ENCODE measurements at places on chromosomes 11 and 22.

DNA sequence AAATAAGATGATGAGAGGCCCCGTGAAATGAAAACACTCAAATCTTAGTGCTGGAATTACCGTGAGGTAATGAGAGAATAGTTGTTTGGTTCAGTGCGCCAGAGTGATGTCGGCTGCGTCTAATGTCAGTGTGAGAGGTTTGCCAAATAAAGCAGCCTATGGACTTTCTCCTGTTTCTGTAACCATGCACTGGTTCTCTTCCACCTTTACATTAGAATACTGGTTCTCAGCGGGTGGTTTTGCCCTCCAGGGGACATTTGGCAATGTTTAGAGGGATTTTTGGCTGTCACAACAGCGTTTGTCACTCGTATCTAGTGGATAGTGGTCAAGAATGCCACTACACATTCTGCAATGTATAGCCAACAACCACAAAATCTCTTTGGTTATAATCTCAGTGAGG lies 1.1 kb downstream of the OOSP4B start:
- DNase-seq, result no peak

DNA sequence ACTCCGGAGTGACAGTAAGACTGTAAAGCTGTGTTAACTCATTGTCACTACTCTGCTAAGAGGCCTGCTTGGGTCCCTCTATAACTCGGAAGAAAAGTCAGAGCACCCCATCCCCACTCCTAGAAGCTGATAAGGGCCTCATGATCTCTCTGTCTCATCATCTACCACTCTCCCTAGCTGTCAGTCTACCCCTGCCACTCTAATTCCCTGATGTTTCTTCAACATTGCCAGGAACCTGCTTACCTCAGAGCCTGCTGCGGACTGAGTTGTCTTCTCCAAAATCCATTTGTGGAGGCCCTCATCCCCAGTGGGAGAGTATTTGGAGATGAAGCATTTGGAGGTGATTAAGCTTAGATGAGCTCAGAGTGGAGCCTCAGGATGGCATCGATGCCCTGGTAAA lies 1092.2 kb downstream of the TBC1D22A start:
- no peak for DNase-seq

DNA sequence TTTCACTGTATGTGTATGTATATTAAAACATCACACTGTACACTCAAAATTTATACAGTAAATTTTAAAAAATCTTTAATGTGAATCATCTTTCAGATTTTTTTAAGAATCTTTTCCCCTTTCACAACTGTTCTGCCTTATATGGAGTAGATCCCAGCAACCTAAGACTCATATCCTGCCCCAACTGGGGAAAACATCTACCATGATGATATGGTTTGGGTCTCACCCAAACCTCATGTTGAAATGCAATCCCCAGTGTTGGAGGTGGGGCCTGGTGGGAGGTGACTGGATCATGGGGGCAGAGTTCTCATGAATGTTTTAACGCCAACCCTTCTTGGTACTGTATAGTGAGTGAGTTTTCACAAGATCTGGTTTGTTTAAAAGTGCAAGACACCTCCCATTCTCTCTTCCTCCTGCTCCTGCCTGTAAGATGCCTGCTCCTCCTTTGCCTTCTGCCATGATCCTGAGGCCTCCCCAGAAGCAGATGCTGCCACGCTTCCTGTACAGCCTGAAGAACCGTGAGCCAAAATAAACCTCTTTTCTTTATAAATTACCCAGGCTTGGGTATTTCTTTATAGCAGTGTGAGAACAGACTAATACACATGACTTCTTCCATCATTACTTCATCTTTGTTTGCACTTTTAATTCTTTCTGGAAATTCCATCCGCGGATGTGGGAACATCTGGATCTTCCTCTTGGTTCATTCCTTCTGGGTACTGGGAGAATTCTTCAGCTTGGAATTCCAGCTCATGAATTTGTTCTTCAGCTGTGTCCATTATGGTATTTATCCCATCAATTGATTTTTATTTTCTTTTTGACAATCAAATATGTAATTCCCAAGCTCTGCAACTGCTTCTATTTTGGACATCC lies 36.9 kb downstream of the LINC01488 start:
- no peak for DNase-seq

DNA sequence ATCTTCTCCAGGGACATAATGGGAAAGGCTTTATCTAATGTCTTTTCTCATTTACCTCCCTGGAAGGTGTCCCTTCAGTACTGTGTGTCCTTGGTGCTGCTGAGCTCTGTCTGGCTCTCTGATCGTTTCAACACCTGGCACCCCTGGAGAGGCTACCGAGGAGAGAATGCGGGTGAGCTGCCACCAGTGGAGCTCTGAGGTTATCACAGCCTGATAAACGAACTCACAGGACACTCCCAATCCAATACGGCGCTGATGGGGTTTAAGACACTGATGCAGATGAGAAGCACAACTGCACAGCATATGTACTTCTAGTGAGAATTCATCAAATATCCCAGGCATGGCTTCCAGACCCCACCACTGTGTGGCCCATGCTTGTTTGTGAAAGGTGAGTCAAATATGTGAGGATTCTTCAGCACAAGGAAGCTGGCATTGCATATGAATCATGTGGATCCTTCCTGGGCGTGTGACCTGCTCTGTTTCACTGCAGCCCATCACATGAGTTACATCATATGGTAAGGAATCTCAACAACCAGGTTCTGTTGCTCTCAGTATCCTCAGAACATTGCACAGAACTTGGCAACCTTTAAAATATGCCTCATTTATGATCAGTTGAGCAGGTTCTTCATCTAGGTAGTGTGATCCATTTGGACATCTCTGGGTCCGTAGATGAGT lies 34.8 kb upstream of the VWA5A start:
- peak; percentile 51 for DNase-seq

Measured in endodermal cell (in vitro differentiated cells).